CD4-positive, alpha-beta T cell (primary cell): ENCODE measurements at places on chromosomes 16 and 17. TPM values are rescaled to one million over a fixed set of nuclear protein-coding genes. Genes with fewer than 3 reads are reported as not detected.

- no peak for DNase-seq
Measured at GRCh38 chr16:11506741-11507305, 79.9 kb downstream of the LITAF start.

- DNase-seq: peak; percentile 69
Measured at GRCh38 chr17:4375039-4375748, 8.7 kb upstream of the UBE2G1 start.

DNA sequence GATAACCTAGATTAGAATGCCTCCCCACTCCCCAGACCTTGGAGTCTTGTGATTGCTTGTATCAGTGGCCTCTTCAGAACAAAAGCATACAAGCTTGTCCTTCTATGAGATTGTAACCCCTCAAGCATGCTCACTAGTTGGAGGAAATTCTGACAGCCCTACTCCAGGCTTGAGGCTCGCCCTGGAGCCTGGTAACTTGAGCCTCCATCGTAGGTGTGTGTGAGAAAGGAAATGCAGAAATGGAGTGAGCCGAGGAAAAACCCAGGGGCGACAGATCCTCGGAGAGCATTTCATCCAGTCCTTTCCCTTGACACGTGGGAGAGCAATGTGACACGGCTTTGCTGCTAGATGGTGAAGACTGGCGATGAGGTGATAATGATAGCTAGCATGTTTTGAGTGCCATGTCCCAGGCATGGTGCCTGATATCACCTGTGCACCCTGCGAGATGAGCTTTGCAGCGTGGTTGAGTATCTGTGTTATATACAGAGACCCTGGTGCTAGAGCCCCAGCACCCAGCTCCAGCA, 31.2 kb downstream of the GNAO1 start:
- no peak for DNase-seq

DNA sequence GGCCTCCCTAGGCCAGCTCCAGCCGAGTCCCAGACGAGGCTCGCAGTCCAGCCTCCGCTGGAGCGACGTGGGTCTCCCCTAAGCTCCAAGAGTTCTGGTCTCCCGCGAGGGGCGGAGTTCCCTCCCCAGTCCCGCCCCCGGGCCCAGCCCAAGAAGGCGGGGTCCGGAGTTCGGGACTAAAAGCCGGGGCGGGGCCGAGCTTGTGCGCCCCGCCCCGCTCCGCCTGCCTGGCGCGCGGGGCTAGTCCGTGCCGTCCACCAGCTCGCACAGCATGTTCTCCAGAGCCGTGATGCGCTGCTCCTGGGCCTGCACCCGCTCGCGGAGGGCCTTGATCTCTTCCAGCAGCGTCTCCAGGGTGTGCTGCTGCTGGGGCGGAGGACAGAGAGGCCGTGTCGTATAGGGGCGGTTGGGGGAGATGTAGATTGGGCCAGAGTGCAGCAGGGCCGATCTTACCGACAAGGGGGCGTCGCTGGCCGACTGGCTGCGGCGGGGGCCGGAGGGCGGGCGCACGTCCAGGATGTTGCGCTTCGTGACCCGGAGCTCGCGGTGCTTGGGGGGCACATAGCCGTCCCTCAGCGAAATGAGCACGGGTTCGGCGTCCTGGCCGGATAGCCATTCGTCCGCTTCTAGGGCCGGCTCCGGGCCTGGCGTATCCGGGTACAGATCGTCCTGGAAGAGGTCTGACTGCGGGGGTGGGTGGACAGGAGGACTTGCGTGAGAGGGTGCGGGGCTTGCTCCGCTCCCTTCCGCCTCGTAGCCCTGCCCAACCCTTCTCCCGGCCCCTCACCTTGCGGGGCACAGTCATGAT, 7.0 kb downstream of the CORO6 start:
- DNase-seq: peak; percentile 75

DNA sequence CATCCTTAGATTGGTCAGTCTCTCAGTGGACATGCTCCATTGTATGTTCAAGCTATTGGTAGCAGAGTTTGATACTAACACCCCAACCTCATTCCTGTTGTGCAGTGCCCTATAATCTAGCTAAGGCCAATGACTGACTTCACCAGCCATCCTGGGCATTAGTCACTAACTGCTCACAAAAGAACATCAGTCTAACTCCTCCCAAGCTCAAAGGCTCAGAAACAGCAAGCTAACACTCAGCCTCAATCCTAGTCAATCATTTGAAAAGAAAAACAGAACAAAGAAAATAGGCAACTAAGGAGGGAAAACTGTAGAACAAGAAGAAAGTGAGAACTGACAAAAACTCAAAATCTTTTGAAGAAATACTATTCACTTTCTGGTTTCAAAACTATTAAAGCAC, 199.1 kb upstream of the C17orf78 start:
- DNase-seq: no peak

DNA sequence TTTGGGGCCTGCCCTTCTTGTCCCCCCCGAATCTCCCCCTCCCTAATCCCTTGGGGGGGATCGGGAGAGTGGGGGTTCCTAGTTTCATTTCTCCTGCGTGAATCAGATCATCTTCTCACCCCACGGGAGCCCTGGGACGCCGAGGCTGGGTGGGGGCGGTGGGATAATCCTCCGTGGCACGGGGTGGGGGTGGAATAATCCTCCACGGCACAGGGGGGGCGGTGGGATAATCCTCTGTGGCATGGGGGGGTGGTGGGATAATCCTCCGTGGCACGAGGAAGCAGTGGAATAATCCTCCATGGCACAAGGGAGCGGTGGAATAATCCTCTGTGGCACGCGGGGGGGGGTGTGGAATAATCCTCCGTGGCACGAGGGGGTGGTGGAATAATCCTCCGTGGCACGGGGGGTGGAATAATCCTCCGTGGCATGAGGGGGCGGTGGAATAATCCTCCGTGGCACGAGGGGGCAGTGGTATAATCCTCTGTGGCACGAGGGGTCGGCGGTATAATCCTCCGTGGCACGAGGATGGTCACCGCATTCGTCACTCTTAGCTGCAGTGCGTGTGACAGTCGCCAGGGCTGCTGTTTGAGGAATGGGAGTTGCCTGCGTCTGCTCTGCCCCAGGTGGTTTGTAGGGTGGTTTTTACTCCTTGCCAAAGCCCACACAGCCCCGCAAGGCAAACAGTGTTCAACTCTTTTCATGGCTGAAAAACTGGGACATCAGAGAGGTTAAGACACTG, 156.9 kb downstream of the LAT start:
- DNase-seq: no peak

GRCh38 chr17:61454381-61455323, 2.4 kb downstream of the TBX4 start:
- no peak for DNase-seq

DNA sequence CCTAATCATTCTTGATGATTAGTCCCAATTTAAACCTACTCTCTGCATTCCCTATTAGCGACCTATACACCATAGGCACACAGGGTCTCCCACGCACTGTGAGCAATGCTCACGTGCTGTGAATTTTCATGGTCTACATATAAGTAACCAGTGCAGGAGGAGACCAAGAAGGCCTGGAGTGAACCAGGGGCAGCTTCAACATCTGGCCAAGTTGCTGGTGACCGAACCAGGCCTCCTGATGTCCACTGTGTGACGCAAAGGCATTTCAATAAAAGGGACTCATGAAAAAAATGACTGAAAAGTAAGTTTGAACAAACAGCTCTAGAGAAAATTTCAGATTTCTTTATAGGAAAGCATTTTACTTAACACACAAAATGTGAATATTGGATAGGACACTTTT, 107.0 kb downstream of the ZFHX3 start:
- no peak for DNase-seq

DNA sequence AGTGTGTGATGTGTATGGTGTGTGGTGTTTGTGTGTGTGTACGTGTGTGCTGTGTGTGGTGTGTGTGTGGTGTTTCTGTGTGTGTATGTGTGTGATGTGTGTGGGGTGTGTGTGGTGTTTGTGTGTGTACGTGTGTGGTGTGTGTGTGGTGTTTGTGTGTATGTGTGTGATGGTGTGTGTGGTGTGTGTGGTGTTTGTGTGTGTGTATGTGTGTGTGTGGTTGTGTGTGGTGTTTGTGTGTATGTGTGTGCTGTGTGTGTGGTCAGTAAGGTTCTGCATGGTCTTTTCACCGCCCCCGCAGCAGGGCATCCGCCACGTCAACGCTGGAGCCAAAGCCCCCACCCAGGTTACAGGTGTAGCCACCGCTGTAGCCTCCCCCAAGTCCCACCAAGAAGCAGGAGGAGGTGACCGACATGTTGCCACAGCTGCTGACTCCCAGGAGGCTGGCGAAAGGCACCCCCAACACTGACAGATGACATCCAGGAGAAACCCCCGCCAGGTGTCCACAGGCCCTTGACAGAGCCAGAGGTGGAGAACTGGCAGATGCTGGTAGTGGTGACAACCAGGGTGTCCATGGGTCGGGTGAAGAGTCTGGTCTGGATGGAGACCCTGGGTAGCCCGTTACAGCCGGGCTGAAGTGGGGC, 9.3 kb upstream of the KRT17 start:
- no peak for DNase-seq

DNA sequence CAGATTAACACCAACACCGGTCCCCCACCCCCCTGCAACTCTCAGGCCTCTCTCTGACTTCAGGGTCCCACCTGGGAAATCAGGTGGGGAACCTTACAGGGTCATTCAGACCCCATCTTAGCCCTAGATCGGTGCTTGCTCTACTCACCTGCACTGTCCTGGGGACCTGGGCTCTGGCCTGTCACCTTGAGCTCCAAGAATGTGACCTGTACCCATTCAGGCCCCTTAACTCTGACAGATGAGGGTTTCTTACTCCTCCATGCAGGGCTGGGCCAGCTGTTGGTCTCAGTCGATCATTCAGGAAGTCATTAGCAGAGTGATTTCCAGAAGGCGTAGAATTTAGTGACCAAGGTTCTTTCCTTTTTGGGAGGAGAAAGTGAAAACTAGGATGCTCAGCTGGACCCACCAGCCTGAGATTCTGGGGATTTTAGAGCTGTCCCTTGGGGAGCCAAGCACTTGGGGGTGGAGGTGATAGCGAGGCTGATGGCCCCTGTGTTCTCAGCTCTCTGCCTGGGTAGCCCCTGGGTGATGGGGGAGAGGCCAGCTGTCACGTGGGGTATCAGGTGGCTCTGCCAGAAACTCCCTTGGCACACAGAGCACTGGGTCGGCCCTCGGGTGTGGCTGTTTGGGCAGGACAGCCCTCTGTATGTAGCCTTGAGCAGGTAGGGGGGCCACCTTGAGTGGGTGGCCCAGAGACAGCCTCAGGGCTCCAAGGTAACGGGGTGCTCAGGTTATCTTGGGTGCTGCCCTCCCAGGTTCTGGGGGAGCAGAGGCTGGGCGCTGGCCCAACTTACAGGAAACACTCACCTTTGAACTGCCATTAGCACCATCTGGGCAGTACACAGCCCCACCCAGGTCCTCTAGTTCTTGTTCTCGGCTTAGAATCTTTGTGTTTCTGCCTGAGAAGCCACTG, 724 bp downstream of the MVP start:
- DNase-seq: peak; percentile 47

DNA sequence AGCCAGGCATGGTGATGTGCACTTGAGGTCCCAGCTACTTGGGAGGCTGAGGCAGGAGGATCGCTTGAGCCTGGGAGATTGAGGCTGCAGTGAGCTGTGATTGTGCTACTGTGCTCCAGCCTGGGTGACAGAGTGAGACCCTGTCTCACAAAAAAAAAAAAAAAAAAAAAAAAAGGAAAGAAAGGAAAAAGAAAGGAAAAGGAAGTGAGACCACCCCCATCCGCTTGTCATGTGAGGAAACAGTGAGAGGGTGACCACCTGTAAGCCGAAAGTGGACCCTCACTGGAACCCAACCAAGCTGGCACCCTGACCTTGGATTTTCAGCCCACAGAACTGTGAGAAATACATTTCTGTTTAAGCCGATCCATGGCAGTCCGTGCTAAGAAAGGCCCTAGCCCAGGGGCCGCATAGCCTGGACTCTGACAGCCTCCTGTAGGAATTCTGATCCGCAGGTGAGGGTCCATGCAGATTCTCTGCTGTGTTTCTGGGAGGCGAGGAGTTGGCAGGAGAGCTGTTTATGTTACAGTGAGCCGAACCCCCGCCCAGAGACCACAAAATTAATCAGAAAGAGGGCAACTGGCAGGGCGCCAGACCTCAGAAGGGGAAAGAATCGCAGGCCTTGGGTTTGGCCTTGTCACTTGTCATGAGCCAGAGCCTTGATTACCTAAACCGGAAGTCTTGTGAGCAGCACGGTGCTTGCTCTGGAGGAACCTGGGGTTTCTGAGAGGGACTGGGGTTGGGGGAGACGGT, 945 bp downstream of the SGSH start:
- peak; percentile 95 for DNase-seq

GRCh38 chr17:50148226-50149090, 2.0 kb downstream of the PPP1R9B start:
- peak; percentile 52 for DNase-seq

DNA sequence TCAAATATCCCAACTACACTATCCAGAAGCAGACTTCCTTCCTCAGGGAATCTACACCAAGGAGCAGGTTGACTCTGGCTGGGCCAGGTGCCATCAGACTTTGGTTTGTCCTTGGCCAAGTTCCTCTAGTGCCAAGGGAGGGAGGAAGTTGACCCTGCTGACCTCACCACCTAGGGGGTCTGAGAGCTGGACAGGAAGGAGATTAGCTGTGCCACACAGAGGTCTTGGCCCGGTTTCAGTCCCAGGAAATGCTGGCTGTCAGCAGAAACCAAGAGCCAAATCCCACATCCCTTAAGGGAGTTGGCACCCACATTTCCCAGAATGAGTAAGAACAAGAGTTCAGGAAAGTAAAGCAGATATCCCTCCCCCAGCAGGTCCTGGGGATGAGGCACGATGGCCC, 178.2 kb downstream of the SALL1 start:
- no peak for DNase-seq

- peak; percentile 54 for DNase-seq
Measured at GRCh38 chr16:29816694-29817441, 916 bp downstream of the PAGR1 start.

DNA sequence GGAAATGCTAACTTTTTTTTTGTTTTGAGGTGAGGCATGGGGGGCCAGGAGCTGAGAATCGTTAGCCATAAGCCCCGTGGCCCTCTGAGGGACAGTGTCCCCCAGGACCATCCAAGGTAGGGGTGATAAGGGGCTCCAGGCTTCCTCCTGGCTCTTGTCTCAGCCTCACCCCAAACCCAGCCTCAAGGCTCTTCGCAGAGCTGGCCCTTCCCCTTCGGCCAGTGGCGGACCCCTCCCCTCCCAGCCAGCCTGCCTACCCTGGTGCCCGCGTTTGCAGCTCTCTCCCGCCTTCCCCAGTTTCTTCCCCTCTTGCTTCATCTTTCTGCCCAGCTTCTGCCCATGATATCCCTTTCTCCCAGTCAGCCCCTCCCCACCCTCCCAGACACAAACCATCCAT, 22.7 kb upstream of the ATP2A3 start:
- no peak for DNase-seq

DNA sequence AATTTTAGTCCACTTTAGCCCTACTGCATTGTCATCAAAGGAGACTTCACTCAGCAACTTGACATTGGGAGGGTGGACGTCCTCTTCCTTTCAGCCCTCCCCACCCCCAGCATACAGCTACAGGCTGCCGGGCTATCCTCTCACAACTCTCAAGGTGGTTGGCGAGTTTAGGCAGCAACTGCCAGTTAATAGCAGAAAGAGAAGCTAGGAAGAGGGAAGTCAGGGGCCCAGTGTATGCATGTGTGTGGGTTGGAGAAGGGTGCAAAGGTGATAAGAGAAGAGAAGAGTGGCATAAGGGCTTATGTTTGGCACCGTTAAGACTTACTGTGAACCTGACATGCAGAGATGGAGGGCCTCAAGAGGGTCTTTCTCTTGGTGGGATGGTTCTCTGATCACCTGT, 31.8 kb downstream of the CCL4 start:
- no peak for DNase-seq

KRT24 gene
- total RNA-seq: not detected

CACNG1 gene
- total RNA-seq: not detected

KRTAP9-8 gene
- not detected for total RNA-seq

PDPR gene
- total RNA-seq: 20.8 TPM
